ENCODE measurements at places on chromosomes 12 and 14.

DNA sequence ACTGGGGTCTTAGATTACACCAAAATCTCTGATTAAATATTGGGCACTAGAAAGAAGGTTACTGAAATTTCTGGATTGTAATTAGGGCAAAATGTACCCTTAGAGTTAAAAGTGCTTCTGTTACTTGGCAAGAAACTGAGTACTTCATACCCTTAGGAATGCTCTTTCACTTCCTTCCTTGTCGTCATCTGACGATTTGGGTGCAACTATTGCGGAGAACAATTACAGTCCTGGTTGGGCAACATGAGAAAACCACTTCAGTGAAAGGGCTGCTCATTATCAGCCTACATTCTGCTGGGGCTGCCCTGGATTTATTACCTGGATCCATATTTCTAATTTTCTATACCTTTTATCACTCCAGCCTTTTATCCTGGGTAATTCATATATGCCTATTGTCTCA lies 348.5 kb upstream of the MDGA2 start:
- no peak for DNase-seq

DNA sequence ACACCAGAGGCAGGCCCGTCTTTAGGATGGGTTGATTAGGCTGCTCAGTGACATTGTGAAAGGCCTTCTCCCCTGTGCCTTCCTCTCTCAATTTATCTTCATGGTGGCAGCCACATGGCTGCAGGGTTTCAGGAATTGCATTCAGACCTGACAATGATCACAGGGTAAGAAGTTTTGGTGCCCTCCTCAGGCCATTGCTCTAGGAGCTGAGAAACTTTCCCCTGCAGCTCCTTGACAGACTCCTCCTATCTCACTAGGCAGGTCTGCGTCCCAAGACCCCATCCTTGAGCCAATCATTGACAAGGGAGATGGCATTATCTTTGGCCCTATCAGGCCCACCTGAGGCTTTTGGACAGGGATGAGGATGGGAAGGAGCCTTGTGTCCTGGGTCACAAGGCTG lies 57.4 kb upstream of the ANO4 start:
- no peak for DNase-seq

DNA sequence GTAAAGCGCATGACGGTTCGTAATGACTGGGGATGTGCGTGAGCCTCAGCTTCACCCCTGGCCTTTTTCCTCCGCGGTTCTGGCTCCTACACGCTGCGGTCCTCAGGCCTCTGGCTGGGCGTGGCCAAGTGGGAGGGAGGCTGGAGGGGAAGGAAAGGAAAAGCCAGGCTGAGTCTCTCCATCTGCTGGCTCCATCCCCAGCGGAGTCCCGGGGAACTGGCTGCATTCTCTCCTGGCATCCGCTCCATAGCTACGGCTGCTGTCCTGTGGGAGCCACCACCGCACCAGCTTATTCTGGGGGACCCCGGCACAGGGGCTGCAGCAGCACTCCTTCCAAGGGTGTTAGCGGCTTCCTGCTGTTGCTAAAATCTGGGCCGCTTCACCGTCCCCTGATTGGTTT lies 68.2 kb upstream of the SLC24A4 start:
- peak; percentile 81 for DNase-seq

GRCh38 chr12:10397296-10397695 lies 7.5 kb upstream of the KLRK1 start:
- DNase-seq = no peak

DNA sequence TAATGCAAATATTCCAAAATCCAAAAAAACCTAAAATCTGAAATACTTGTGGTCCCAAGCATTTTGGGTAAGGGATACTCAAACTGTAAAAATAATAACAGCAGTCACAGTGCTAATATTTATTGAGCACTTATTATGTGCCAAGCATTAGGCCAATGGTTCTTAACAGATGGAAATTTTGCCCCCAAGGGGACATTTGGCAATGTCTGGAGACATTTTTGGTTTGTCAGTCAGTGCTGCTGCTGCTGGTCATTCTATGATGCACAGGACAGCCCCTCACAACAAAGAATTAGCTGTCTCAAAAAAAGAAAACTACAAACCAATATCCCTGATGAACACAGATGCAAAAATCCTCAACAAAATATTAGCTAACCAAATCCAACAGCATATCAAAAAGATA lies 5.8 kb downstream of the NDUFA12 start:
- DNase-seq = no peak

- no peak for DNase-seq
These were observed at the start of gene KRT85 for GRCh38 chr12:52366738-52367485. KRT85 (minus strand) TSS chr12:52367481; CDS start chr12:52367405, 76 bp downstream.

DNA sequence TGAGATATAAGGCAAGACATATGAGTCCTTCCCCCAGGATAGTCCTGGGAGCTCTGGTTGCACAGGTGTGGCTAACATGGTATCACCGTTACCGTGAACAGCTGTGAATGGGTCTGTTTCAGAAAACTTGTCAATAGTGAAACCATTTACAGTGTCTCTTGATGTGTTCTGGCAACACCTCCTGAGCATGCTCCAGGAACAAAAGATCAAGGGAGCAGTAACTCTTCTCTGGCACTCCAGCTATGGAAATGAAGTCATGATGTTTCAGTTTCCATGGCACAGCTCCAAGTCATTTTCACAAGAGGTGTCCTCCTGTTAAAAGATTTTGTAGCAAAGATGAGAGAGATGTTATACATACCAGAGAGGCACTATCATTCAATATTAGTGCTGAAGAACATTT lies 253.7 kb downstream of the SNAPC1 start:
- no peak for DNase-seq

DNA sequence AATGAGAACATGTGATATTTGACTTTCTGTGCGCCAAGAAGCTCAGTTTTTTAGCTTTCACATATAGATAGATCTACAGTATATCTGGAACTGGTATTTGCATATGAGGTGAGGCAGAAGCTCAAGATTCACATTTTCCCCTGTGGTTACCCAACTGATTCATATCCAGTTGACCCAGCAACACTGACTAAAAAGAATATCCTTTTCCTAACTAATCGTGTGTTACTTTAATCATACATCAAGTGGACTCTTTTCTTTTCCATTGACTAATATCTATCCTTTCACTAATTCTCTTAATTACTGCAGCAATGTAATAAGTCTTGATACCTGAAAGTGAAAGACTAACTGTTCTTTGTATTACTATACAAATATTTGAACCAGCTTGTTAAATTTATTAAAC lies 236.1 kb downstream of the AEBP2 start:
- no peak for DNase-seq

GRCh38 chr12:110012137-110012536 lies 12.9 kb downstream of the ANKRD13A start:
- no peak for DNase-seq

GRCh38 chr12:72330301-72330700 lies 58.1 kb downstream of the TRHDE start:
- peak; percentile 31 for DNase-seq

GRCh38 chr12:75635606-75636444 lies 124.4 kb upstream of the KRR1 start:
- no peak for DNase-seq

- no peak for DNase-seq
These were observed 192.9 kb downstream of the PRKD1 start for GRCh38 chr14:29734732-29735131.

DNA sequence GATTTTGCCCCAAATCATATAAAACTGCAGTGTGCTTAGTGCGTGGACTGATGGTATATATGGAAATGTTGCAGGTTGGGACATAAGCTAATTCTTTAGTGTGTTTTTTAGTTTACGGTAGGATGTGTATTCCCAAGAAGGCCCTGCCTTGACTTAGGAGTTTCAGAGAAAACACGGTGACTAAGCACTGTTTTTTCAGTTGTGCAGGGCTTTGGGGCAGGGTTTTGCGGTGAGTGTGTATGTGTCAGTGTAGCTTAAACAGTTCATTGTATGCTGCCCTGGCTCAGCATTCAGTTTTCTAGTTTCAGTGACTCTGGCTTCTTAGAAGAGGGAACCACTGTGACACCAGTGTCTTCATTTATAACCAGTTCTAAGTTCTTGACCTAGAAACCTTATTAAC lies 101.2 kb downstream of the AKAP6 start:
- DNase-seq = no peak

DNA sequence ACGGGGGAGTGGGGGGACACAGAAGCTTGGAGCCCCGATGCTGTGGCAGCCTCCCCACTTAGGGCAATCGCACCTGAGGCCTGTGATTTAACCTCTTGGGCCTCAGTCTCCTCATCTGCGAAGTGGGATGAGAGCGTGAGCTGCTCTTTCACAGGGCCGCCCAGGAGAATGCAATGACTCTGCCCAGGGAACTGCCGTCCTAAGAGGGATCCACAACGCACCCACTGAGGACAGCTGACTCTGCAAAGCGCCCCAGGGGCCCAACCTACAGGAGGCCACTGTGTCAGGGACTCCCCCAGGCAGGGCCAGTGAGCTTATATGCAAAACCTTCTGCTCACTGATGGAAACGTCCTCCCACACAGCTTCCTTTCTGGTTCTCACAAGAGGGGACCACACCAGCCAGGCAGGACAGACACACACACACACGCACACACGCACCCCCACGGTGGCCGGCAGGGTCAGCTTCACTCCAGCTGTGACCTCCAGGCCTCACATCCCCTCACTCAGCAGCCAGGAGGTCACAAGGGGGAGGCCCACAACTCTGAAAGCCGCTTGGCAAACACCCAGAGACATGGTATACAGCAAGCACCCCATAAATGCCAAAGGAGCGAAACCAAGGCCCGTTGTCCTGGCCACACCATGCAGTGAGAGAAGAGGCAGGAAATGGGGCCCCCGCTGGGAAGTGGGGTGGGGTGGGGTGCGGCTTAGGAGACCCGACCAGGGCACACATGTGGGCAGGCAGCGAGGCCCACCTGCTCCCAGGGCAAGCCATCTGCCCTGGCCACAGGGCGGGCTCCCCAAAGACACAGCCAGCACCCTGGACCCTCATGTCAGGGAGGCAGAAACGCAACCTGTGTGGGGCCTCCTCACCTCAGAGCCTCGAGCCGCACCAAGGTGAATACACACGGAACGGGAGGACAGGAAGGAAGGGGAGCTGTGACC lies 73.3 kb downstream of the NCOR2 start:
- no peak for DNase-seq

DNA sequence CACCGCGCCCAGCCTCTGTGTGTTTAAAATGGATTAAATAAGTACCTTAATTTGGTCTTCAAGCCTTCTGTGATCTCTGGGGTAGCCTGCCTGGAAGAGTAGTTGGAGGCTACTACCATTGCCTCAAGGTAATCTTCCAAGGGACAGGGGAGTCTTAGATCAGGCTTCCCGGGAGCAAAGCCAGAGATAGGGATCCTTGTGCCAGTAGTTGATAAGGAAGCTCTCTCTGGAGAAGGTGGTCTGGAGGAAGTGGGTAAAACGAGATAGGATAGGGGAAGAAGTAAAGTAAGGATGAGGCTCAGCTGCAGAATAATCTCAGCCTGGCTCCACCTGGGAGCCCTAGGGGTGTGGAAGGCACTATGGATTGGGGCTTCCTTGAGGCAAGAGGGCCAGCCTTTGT lies 38.5 kb downstream of the FOS start:
- no peak for DNase-seq

DNA sequence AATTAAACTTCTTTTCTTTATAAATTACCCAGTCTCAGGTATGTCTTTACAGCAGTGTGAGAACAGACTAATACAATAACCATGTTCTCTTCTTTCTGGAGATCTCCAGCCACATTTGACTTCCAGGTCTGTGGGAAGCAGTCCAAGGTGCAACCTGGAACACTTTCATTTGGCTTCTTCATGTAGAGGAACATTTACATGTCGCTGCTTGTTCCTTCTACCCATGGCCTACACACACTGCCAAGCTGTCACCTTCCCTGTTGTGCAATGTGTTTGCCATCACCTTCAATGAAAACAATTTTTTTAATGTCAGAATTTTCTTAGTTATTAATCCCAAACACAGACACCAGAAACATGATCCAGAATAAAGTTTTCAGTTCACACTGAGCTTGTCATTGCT lies 104.7 kb downstream of the PRKCH start:
- no peak for DNase-seq

DNA sequence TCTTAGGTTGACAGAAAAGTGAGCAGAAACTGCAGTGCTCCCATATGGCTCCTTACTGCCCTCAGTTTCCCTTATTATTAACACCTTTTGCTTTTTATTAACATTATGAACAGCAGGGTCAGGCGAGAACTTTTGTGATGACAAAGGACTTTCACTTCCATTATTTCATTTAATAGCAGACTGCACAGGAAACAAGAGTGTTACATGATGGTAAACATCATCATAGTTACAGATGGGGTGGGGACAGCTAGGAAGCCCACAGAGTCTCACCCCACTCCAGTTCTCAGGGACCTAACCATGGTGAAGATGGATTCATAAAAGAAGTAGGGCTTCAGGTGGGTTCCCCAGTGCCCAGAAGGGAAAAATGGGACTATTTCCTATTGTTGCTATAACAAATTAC lies 110.1 kb upstream of the PELI2 start:
- no peak for DNase-seq

DNA sequence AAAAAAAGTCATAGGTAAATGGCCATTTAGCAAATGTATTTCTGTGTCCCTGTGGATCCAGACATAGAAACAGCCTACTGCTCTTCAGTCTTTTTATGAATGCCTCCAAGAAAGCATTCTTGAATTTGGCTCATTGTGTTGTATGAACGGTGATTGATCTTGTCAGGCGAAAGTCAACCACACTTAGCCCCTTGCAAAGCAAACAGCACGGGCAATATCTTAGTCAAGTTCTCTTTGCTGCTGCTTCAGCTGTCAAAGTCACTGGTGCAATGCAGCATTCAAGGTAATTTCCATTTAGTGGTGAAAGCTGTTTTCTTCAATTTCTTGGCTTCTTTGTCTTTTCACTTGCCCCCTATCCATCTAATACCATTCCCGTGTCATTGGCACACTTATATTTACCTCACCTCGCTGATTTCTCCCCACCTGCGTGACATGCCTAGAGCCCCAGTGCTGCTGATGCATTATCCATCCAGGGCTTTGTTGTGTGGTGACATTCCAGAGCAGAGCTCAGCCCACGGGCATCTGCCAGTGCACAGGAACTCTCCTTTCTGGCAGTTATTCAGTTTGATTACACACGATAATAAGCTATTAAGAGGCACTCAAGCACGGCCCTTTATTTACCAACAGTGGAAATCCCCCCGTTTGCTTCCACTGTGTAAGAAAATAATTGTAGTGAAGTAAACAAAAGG lies 362.3 kb upstream of the NOVA1 start:
- no peak for DNase-seq

GRCh38 chr14:33590891-33591630 lies 359.8 kb downstream of the EGLN3 start:
- DNase-seq = no peak

GRCh38 chr12:68119250-68119649 lies 40.3 kb downstream of the IFNG start:
- DNase-seq = no peak

DNA sequence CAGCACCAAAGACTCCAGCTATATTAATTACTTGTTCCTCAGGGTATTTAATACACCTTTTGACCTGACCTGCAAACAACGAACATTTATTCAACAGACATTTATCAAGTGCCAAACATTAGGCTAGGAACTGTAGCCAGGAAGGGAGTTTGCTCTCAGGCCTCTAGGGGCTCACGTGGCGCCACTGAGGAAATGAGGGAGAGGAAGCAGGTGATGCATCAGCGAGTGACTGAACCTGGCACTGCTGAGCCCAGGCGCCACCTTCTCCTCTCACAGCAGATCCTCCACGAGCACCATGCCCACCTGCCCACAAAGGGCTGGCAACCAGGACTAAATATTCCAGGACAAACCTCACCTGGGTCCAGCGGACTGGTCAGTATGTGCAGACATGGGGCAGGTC lies 50.2 kb downstream of the SETD3 start:
- no peak for DNase-seq

GRCh38 chr14:93535537-93535936 lies 104.8 kb downstream of the UNC79 start:
- DNase-seq = no peak
